GM12892 (cell line): ENCODE measurements at places on chromosomes 6 and 20.

GRCh38 chr20:2871661-2872458 lies 1.4 kb upstream of the PTPRA start:
- no peak for DNase-seq

- DNase-seq, result no peak
Observed at GRCh38 chr20:40607927-40608326, 81.1 kb downstream of the MAFB start.

DNA sequence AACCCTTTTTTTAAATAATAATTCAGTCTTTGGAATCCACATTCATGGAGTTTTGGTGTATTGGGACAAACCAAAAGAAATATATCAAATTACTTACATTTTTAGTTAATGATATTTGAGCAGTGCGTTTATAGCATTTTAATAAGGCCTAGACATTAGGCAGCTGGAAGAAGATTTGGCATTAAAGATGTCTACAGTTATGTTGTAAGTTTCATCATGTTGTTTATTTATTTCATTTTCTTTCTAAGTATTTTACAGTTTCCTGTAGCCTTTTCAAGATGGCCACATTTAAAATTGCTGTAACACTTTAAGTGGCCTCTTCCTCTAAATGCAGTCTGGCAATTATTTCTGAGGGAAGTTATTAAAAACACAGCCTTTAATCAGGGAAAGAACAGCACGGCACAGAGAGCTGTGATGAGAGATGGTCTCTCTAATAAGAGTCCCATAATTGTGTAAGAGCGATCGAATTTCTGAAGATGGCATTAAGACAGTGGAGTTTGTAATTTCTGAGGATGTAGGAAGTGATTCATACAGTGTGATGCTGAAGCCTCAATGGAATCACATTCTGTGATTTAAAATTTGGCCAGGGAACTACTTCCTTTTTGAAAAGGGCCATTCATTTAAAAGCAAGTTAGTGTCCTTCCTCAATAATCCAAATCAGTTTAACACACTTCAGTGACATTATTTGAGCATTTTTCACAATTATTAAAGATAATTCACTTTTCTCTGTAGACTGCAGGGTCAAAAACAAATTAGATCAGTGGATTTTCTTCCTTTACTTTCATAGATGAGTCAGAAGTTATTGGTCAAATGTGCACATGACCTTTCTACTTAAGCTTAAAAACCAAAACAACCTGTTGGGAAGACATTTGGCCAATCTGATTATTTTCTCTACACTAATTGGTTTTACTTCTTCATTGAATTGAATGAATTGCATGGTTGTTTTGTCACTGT lies 52.4 kb upstream of the EDN3 start:
- no peak for DNase-seq

- DNase-seq, result no peak
Observed at GRCh38 chr6:6397842-6398241, 77.4 kb upstream of the F13A1 start.

DNA sequence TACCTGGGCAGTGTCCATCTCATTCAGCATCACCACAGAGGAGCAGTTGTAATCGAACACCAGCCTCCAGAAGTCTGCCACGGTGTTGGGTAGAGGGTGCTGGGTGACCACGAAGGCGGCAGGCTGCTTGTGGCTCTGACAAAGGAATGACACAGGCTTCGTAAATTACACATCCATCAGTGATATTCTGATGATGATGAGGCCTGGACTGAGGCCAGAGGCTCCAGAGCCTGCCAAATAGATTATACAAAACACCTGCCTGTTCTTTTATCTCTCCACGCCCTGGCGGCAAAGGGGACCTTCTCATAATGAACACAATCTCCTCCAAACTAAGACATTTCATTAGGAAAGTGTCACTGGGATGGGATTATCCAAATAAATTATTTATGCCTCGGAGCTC lies 480.2 kb upstream of the CHD6 start:
- no peak for DNase-seq

DNA sequence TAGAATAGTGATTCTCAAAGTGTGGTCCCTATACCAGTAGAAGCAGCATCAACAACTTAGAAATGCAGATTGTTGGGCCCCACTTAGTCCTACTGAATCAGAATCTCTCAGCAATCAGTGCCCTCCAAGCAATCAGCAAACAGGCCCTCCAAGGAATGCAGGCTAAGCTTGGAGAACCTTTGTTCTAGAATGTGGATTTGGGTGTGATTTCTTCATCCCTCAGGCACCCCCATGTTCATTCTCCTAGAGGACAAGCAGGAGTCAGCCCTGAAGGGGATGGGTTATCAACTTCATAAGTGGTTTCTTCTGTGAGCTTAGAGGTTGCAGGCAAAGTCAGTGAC lies 40.5 kb upstream of the TAF8 start:
- no peak for DNase-seq

DNA sequence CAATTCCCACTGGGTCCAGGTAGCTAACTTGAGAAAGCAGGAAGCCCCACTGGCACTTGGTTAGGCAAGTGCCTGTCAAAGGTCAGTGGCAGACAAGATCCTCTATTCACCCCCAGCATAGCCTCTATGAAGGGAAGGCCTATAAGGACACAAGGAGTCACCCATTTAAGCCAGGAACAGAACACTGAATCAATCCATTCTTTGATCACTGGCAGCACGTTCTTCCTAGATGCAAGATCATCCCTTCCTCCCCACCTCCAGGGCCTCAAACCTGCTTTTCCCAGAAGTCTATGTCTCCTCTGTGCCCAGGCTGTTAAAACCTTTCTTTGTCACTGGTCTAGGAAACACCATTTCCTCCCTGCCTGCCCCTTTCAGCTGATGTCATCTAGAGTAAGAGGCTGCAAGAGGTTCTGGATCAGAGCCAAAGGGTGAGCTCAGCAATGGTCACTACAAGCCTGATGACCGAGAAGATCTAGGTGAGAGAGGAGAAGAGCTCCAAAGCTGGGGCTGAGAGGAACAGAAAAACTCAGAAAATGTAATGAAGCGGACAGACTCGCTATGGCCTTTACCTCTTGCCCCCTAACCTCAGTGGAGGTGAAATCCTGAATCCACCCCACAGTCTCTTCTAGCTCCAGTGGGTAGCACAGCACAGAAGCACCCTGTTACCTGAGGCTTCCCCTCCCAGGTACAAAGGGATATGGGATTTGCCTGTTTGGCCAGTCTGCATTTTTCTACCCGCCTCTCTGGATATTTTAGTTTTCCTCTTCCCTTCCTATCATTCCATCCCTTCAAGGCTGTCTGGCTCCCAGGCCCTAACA lies 1.8 kb downstream of the GTPBP2 start:
- DNase-seq, result no peak

DNA sequence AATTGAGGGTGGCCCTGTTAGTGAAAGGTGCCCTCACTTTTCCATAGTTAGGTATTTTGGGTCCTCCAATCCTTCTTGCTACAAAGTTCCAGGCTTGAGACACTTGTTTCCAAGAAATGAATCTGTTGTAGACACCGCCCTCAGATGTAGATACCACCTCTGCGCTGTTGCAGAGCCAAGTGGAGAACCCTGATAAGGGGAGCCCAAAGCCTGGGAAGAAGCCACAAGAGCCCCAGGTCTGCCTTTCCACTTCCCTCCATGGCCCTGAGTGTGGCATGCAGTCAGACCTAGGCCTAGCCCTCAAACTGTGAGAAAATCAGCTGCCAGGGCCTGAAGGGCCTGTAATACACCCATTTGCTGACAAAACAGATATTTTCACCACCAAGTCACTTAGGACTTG lies 37.1 kb downstream of the DTD1 start:
- no peak for DNase-seq

- DNase-seq, result no peak
Observed at GRCh38 chr20:24705486-24705885, 236.1 kb downstream of the SYNDIG1 start.
